Mucosa of descending colon (tissue), 3 donors: ENCODE measurements at places on chromosomes 2 and 18. TPM values are rescaled to one million over a fixed set of nuclear protein-coding genes. Genes with fewer than 3 reads are reported as not detected.

CPO gene
- total RNA-seq, result not detected

RAD51AP2 gene
- not detected for total RNA-seq

IL1F10 gene
- not detected for total RNA-seq

NIFK gene
- total RNA-seq, result 31.2 TPM

FRZB gene
- 5.9 TPM for total RNA-seq

MSTN gene
- 0.26 TPM for total RNA-seq

PPIG gene
- 49.2 TPM for total RNA-seq

NT5DC4 gene
- total RNA-seq, result not detected

HOXD11 gene
- 2.1 TPM for total RNA-seq

KYNU gene
- total RNA-seq, result 1.7 TPM

DNA sequence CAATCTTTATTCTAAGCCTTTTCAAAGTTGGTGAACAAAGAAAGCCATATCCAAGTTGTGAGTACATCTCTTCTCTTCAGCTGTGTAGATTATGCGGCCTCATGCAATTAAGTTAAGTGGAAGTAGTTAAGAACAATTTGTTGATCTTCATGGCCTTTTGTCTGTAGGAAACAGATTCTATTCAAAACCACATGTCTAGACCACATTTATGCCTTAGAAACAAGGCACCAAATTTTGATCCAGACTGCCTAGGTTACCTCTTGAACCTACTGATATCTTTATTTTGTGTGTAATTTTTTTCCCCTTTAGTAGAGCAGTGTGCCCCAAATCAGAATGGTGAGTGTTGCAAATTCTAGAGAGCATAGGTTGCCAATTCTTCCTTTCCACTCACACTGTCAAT, 101.6 kb upstream of the CERS6 start:
- no peak for DNase-seq

DNA sequence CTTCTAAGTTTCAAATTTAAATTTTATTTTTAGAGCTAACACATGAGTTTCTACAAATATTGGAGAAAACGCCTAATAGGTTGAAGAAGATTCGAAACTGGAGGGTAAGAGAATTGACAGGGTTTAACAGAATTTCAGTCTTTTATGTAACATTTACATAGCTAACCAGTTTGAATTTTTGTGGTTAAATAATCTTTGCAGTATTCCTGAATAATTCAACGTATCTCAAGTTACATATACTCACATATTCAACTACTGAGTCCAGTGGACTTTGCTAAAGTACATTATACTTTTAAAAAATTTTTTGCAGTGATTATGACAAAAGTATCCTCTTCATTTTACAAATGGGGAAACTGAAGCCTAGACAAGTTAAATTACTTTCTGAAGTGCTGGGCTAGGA, 34.0 kb downstream of the CCNT2 start:
- no peak for DNase-seq

DNA sequence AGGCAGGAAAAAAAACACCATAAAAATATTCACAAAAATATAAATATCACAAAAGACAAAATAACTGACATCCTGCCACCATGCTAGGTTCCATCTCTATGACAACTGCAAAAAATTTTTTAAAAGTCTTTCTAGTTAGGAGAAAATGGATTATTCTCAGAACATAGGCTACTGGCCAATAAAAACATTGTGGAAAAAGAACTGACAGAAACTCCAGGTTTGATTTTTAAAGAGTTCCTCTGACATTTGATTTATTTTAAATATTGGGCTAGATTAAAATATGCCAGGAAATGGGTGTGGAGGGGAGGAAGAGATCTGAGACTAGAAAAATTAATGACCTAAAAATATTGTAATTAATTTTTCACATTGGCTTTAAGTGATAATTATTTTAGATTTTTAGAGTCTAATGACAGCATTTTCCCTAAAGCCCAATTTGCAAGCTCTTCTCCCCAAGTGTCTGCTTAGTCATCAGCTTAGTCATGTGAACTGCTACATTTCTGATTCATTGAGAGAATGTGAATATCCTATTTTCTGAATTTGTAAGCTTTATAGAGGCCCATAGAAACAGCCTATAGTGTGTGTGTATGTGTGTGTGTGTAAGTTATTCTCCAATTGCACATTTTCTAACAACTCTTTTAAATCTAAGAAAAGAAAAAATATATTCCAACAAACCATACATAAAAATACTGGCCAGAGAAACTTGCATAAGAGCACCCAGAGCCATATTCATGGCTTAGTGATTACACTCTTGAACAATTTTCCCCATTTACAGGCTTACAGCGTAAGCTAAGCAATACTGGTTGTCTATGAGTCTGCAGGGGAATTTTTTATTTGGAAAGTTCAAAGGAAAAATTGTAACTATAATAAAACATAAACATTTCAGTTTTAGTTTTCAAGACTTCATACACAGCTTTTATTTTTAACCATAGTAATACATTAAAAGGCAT, 48.4 kb downstream of the TMEFF2 start:
- DNase-seq, result no peak

DNA sequence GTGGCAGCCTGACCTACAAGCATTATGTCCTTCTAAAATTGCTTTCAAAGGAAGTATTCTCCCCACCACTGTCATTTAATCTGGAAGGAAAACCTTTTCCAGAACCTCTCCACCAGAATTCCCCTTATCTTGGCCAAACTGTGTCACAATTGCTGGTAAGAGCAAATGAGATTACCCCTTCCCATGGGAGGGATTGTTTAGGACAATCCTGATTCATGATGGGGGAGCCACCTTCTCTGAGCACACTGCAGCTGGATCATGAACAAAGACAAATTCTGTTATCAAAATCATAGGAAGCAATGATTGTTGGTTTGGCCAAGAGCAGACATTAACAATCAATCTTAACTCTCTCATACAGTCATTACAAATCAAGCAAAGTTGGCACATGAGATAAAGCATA, 18.1 kb upstream of the ATOH8 start:
- no peak for DNase-seq

- peak; percentile 22 for DNase-seq
Observed at GRCh38 chr18:57910817-57911216, 107.7 kb upstream of the ATP8B1 start.

DNA sequence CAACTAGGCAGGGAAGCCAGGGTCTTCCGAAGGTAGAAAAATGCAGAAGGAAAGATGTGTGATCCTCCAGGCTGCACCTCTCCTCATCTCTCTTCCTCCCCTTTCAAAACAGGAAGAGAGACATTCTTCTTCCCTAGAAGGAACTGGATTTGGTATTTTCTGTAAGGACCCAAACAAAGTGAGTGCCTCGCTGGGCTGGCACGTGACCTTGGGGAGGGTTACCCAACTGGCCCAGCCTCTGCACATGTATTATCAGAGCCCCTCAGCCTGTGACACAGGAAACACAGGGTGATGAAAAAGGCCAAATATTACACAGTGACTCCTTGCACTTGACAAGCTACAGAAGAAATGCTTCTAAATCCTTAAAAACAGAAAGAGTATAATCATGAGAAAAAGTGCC, 2.3 kb downstream of the HJURP start:
- DNase-seq, result no peak

DNA sequence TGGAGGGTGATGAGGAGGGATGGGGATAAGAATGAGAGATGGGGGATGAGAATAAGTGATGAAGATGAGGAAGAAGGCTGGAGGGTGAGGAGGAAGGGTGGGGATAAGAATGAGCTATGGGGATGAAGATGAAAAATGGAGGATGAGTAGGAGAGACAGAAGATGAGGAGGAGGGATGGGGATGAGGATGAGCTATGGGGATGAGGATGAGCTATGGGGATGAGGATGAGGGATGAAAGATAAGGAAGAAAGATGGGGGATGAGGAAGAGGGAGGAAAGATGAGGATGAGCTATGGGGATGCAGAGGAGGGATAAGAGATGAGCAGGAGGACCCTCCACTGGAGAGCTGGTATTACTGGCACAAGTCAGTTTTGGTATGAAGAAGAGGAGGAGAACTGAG, 231.5 kb downstream of the NAPG start:
- DNase-seq, result no peak

GRCh38 chr2:99643787-99644418, 154.1 kb upstream of the REV1 start:
- DNase-seq, result no peak

GRCh38 chr2:98185801-98186200, 98.8 kb downstream of the VWA3B start:
- DNase-seq, result no peak

GRCh38 chr2:136718273-136718672, 47.1 kb upstream of the THSD7B start:
- no peak for DNase-seq

GRCh38 chr18:3286159-3286558, 24.2 kb downstream of the MYL12B start:
- no peak for DNase-seq

GRCh38 chr2:95346231-95346737, 49.1 kb downstream of the KCNIP3 start:
- DNase-seq, result no peak

GRCh38 chr2:30257266-30258214, 26.2 kb downstream of the LBH start:
- DNase-seq, result no peak

DNA sequence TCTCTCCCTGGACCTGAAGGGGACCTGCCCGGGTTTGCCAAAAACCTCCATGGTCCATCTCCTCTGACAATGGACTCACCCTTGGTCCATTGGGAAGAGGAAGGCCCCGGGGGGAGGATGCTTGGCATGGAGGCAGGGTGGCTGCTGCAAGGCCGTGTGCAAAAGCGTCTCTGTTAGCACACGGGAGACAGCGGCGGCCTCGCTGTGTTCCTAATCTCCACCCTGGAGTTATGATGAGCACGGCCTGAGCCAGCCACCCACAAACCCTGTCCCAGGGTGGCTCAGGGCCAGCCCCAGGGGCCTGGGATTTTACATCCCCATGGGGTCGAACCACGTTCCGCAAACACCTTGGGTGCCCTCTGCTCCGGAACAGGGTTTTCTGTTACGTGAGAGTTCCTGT, 35.8 kb downstream of the AQP12A start:
- no peak for DNase-seq

DNA sequence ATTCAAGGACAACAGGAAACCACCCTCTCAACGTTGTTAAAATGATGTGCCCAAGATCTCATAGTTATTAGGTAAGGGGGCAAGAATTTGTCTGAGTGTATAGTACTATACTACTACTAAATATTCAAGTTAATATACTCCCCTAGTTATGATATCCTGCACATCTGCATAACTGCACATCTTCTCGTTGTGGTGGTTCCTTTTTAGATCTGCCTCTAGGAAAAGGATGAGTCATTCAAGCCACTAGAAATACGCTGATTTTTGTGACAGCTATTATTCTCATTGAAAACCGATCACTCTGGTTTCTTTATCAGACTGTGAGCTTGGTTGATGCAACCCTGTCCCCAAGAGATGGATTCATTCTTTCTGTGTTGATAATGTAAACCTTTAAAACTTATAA, 1067.0 kb upstream of the FANCL start:
- no peak for DNase-seq

DNA sequence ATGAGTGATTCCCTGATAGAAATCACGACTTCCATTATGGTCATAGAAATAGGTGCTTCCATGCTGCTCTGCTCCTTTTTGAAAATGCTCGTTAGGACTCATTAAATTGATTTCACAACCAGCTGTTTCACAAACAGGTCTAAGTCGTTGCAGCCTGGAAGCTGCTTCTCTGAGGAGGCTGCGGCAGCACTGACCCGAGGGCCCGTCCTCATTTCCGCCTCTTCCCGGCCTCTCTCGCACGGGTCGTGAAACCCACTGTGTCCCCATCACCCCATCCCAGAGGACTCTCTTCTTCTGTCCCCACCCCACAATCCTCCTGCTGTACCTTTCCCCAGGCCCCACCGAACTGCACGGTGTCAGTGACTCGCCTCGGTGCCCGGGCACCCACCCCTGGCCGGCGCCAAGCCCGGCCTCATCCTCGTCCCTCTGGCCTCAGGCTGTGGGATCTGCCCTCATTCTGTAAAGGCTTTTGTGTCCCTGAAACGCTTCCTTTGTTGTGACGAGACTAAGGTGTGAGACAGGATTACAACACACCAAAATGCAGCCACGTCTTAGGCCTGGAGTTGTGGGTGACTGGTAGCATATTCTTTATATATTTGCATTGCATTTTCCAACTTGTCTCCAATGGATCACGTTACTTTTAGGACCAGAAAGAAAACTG, 112.7 kb upstream of the CTDP1 start:
- DNase-seq, result peak; percentile 8

- no peak for DNase-seq
Observed at GRCh38 chr2:10572701-10573100, 117.1 kb downstream of the NOL10 start.

- no peak for DNase-seq
Observed at GRCh38 chr2:158179660-158180059, 78.0 kb downstream of the UPP2 start.

- peak; percentile 87 for DNase-seq
Observed at GRCh38 chr18:3623769-3624545, 174.0 kb downstream of the TGIF1 start.
